ENCODE measurements at places on chromosomes 3 and 15. TPM values are rescaled to one million over a fixed set of nuclear protein-coding genes. Genes with fewer than 3 reads are reported as not detected.

GRCh38 chr3:72382460-72382859 lies 465.8 kb downstream of the SHQ1 start:
- DNase-seq, result no peak

DNA sequence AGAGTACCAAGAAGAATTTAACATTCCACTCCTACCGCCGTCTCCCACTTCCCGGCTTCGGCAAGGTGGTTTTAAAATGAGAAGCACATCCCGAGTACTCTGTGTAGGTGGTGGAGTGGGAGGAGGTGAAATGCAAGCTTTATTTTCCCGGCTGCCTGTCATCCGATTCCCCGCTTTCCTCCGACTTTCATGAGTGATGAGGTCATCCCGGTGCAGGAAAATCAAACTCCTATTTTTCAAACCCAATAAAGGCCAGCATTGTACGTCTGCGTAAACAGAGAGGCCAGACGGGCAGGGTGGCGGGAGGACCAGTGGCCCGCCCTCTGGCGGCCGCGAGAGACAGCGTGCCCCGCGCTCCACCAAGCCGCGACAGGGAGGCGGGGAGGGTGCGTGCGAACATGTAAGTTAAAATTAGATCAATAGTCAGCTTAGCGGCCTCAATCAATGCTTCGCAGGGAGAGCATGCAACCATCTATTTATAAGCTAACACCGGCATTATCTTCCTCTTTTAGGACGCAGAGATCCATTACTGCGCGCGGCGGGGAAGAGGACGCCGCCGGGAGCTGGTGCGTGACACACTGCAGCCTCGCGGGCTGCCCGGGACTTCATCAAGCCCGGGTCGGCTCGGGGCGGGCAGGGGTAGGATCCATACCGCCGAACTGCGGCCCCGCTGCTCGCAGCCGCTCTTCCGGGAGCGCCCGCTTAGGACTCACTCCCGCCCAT lies 163.3 kb downstream of the CD47 start:
- DNase-seq, result peak; percentile 79

GRCh38 chr3:111336511-111336910 lies 205.5 kb upstream of the CD96 start:
- DNase-seq, result no peak

DNA sequence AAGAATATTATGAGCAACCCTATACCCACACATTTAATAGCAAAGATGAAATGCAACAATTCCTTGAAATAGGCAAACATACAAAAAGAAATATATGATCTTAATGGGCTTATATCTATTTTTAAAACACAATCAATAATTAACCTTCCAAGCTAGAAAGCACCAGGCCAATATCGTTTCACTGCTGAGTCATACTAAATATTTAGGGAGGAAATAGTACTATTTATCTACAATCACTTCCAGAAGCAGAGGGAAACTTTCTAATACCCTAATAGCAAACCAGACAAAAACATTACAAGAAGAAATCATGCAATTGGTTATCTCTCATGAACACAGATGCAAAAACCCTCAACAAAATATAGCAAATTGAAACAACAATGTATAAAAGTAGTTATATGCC lies 207.8 kb downstream of the MTHFS start:
- DNase-seq, result no peak

GRCh38 chr15:31606194-31606669 lies 279.6 kb downstream of the KLF13 start:
- peak; percentile 76 for DNase-seq

- DNase-seq, result no peak
Observed at GRCh38 chr15:48984811-48985352, 21.2 kb upstream of the SHC4 start.

GRCh38 chr15:76160426-76161152 lies 100.8 kb downstream of the TMEM266 start:
- DNase-seq, result no peak

GRCh38 chr3:152737021-152737908 lies 97.7 kb upstream of the P2RY1 start:
- no peak for DNase-seq

DNA sequence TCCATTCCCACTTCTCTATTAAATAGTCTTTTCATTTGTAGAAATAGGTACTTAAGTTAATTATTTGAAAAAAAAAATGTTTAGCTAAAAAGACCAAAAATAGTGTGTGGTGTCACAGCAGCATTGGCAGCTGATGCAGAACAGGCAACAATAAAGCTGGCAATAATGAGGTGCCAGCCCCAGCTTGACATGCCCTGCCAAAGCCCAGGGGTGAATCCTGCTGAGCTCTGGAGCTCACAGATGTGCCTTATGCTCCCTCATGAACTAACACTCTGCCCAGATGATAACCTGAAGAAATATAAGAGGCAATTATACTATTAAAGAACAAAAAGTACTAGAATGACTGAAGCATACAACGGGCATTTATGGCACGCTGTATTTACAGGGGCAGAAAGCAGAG lies 63.8 kb downstream of the IGSF11 start:
- no peak for DNase-seq

- peak; percentile 24 for DNase-seq
Observed at GRCh38 chr15:25739687-25740121, 123.4 kb downstream of the ATP10A start.

DNA sequence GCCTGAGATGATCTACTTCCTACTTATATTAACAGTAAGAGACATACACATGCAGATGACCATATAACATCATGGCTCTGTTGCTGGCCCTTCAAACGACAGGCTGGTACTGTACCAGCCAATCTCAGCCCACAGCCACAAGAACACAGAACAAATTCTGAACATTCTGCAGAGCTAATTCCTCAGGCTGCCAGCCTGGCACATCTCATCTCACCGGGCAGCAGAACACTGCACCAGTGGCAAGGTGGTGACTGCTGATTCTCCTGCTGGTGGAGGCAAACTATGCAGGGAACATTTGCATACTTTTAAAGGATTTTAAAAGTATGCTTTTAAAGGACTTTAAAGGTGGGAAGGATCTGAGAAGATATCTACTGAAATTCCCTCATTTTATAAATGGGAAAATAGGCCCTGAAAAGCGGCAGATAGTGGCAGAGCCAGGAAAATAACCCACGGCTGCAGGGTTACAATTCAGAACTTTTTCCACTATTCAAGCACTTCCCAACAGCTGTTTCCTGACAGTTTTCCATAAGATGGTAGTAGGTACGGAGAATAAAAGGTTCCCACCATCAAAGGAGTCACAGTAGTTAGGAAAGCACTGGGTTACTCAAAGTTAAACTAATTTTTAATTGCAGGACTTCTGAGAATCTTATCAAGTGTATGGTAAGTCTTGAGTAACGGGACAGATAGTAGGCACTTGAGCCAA lies 37.3 kb downstream of the SUMF1 start:
- no peak for DNase-seq

GRCh38 chr3:29164825-29165224 lies 116.0 kb upstream of the RBMS3 start:
- no peak for DNase-seq

DNA sequence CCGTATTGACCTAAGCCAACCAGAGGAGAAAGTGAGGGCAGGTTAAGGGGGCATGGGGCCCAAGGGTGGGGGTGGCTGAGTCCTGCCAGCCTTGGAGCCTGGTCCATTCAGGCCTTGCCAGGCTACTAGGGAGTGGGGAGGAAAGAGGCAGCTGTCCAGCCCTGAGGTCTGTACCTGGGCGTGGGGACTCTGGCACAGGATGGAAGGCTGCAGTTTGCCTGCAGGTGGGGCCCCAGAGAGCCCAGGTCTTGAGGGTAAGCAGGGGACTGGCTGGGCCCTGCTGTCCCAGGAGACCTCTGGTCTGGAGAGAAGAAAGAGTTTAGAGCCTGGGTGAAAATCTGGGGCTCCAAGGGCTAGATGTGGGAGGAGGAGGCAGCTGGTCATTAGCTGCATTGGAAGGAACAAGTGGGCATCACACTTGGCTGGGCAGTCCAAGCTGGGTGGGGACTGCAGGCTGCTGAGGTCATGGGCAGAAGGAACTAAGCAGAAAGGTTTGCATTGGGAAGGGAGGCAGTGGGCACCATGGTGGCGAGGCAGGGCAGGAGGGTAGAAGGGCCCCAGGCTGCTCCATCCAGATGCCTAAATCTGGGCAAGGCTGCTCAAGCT lies 108.4 kb downstream of the OXNAD1 start:
- DNase-seq, result no peak

- DNase-seq, result no peak
Observed at GRCh38 chr3:42489937-42490227, 12.6 kb upstream of the VIPR1 start.

DNA sequence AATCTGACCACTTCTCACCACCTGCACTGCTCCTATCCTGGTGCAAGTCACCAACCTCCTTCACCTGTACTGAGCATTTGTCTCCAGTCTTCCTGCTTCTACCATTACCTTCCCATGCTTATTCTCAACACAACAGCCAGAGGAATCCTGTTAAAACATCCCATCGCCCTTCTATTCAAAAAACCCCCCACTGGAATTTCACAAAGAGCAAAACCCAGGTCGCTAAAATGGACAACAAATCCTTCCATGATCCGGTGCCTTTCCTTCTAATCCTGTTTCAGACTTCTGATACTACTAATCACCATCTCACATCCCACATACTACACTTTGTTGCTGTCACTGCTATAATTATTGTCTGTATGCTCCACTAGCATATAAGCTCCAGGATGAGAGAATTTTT lies 85.2 kb downstream of the ERC2 start:
- no peak for DNase-seq

DNA sequence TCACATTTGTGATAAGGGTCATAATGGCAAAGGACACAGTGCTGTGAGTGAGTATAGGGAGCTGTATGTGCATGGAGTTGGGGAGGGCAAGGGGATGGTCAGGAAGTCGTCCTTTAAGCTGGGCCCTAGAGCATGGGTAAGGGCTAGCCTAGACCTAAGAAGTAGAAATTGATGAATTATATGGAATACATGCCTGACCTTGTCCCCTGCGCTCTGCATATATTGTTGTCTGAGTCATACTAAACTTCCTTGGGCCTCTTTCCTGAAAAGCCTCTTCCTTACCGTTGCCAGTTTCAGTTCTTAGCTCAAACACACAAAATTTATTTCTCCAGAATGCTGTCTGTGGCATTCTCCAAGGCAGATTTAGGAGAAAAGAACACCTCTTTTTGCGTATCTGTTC lies 4.6 kb downstream of the SNRK start:
- DNase-seq, result no peak

DNA sequence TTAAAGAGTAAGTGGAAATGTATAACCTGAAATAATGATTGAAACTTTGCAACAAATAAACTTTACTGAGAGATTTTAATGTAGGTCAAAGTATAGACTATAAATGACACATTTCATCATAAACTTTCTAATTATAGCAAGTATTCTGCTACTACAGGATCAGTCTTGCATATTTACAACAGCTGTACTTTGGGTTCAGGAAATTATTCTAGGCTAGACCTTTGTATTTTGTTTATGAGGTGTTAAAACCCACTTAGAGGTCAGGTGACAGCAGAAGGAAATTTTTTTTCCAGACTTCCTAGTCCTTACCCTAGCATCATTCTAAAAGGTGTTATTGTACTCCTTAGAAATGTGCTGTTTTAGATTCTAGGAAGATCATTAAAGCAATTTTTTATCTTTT lies 2.3 kb downstream of the RNF7 start:
- no peak for DNase-seq

- DNase-seq, result no peak
Observed at GRCh38 chr3:109336291-109336861, 970 bp downstream of the DPPA4 start.

DNA sequence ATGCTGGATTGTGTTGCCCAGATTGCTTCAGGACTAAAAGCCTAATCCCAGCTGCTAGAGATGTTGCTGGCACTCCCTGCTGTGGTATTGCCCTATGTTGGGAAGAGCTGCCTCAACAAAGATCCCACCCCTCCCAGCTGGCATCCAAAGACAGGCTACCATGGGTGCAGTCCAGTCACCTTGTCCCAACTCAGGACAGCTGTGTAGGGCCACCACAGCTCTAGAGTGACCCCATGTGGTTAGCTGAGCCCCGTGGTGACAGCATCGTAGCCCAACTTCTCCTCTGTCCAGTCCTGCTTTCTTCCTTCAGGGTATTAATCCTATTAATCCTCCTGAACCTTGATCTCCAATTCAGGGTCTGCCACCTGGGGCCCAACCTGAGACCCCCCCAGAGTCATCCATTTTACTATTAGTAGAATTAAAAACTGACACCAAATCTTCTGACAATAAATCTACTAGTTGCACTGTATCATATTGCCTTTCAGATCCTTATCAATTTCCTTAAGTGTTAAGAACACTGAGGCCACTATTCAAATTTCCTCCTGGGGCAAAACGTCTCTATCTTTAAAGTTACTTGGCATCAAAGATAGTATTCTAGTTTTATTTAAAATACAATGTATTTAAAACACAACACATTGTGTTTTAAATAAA lies 83.5 kb downstream of the AQP9 start:
- DNase-seq, result no peak

DNA sequence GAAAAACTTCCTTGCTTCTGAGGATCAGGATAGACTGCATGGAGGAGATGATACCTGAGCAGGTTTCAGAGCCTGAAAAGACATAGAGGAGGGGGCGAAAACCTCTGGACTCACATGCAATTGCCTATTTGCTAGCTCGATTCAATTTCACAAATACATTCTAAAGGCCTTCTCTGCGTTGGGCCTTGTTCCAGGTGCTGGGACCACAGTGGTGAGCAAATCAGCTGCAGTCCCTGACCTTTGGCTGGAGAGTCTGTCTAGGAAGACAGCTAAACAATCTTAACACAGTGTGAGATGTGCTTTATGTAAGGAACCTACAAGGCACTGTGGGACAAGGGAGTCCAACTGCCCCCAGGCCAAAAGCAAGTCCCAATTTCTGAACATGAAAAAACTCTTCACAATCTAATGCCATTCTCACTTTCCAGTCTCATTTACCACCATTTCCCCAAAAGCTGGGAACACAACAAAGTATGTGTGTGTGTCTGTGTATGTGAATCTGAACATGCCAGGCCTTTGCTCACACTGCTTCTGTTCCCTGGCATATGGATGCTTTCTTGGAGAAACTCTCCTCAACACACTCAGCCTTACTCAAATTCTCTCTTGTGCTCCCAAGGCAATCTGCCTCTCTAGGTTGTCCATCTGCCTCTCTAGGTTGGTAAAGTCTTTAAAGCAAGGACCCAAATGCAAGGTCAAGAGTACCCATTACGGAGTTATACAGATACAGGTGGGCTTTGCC lies 2.1 kb upstream of the PCCB start:
- no peak for DNase-seq

- DNase-seq, result no peak
Observed at GRCh38 chr3:32278714-32279113, 40.2 kb downstream of the CMTM8 start.

The HACL1 gene
- total RNA-seq, result 7.5 TPM

The ULK3 gene
- total RNA-seq, result 14.3 TPM

The ZPLD1 gene
- total RNA-seq, result not detected

The MELTF gene
- total RNA-seq, result 8.2 TPM

The NECTIN3 gene
- 72.7 TPM for total RNA-seq

The SCAMP5 gene
- total RNA-seq, result 0.29 TPM

The GOLGA8H gene
- not detected for total RNA-seq
